Ovary (tissue), 10 donors: ENCODE measurements at places on chromosomes 12 and 14. TPM values are rescaled to one million over a fixed set of nuclear protein-coding genes. Genes with fewer than 3 reads are reported as not detected.

GRCh38 chr14:105464501-105464900 is 10.1 kb upstream of the CRIP2 start:
- H3K4me1 ChIP-seq: no peaks in the 10 kb centered on the region
- no peaks in the 10 kb centered on the region for H3K36me3 ChIP-seq
- H3K27me3 ChIP-seq: no peaks in the 10 kb centered on the region
- H3K27ac ChIP-seq: no peak overlapping the region
- no peak overlapping the region for H3K4me3 ChIP-seq

Gene LMNTD1
- total RNA-seq: 0.56 TPM

DNA sequence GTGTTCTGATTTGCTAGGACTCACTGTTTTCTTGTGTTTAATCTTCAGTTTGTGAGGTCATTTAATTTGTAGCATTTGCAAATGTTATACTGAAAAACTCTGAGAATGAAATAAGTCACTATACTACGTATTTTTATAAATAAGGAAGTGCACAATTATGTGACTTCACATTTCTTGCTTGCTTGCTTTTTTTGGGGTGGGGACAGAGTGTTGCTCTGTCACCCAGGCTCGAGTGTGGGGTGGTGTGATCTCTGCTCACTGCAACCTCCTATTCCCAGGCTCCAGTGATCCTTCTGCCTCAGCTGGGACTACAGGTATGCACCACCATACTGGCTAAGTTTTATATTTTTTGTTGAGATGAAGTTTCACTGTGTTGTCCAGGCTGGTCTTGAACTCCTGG is 32.7 kb downstream of the RBM25 start:
- H3K27me3 ChIP-seq: no peaks in the 10 kb centered on the region
- no peak for DNase-seq
- H3K36me3 ChIP-seq: no peaks in the 10 kb centered on the region
- no peak overlapping the region for H3K4me3 ChIP-seq
- no peaks in the 10 kb centered on the region for H3K4me1 ChIP-seq
- H3K27ac ChIP-seq: no peak overlapping the region

Gene ZNF410
- 47.7 TPM for total RNA-seq

DNA sequence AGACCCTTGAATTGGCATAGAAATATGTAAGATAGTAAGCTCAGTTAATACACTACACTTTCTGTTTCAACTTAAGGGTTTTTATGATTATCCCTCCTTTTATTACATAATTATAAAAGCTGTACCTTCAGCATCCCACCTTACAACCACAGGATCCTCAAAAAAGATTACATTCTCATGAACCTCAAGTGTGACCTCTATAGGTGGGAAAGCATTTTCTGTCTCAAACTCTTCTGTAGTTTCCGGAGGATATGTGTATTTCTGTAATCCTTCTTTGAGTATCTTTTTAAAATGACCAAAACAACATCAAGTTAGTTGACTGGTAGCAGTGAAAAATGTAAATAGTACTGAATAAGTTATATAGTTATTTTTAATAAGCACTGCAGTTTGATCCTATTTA is 75.9 kb downstream of the DNAI7 start:
- H3K27ac ChIP-seq: no peak overlapping the region
- no peaks in the 10 kb centered on the region for H3K27me3 ChIP-seq
- no peaks in the 10 kb centered on the region for H3K4me1 ChIP-seq
- H3K4me3 ChIP-seq: no peak overlapping the region

DNA sequence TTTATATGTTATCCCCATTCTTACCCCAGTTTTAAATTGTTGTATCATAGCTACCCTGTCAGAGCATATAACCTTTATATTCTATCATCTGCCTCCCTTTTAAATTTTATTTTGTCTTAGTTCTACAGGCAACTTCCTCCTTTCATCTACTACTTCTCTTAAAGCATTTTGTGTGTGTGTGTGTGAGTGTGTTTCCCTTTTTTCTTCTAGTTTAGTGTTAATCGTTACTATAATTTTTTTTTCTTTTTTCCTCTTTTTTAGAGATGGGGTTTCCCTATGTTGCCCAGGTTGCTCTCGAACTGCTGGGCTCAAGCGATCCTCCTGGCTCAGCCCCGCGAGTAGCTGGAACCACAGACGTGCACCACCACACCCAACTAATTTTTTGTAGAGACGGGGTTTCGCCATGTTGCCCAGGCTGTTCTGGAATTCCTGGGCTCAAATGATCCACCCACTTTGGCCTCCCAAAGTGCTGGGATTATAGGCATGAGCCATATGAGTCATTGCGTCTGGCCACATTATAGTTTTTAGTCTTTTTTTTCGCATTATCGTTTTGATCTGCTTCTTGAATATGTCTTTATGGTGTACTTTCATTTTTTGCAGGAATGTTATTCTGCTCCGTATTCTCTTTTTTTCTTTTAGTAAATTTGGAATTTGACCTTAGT is 33.1 kb upstream of the FBXO34 start:
- H3K4me1 ChIP-seq: no peaks in the 10 kb centered on the region
- H3K27ac ChIP-seq: no peak overlapping the region
- no peaks in the 10 kb centered on the region for H3K27me3 ChIP-seq
- DNase-seq: no peak
- no peak overlapping the region for H3K4me3 ChIP-seq
- H3K36me3 ChIP-seq: no peaks in the 10 kb centered on the region

Gene SIX1
- total RNA-seq: not detected

- H3K27ac ChIP-seq: no peak overlapping the region
- H3K36me3 ChIP-seq: no peaks in the 10 kb centered on the region
- no peaks in the 10 kb centered on the region for H3K27me3 ChIP-seq
- H3K4me1 ChIP-seq: no peaks in the 10 kb centered on the region
Measured at GRCh38 chr14:48568688-48569087, 893.3 kb upstream of the MDGA2 start.

DNA sequence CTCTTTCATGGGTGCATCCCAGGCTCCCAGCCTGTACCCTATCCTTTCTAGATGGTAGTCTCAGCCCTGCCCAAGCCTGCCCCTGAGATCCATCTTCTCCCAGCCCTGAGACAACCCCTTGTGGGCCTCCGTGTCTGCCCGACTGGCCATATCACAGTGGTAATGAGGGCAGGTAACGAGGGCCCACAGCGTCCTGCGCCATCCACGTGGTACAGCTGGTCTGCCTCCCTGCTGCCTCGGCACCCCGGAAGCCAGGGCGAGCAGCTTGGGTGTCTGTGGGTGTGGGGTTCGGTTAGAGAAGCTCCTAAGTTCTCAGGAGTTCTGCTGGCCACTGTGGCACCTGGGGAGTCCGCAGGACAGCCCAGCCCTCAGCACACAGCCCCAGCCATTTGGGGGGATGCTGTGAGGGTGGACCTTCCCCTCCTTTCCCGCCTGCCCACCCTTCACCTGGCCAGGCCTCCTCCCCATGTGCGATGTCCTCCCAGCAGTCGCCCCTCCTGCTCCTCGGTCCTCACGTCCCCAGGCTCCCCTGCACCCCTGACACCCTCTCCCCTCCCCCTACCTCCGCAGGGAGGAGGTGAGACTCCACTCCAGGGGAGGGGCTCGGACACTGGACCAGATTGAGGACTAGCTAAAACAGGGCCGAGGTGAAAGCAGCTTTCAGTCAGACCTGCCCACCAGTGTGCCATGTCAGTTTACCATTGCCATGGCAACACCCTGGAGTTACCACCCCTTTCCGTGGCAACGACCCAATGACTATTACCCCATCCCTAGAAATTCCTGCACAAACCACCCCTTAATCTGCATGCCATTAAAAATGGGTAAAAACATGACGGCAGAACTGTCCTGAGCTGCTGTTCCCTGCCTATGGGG is 69.0 kb downstream of the KIF26A start:
- no peak overlapping the region for H3K4me3 ChIP-seq
- no peaks in the 10 kb centered on the region for H3K27me3 ChIP-seq
- H3K4me1 ChIP-seq: no peaks in the 10 kb centered on the region
- no peak for DNase-seq
- no peak overlapping the region for H3K27ac ChIP-seq

- no peaks in the 10 kb centered on the region for H3K27me3 ChIP-seq
- H3K36me3 ChIP-seq: no peaks in the 10 kb centered on the region
- H3K4me3 ChIP-seq: no peak overlapping the region
- no peak for DNase-seq
- peaks cover 8% of the 10 kb centered on the region for H3K4me1 ChIP-seq
- no peak overlapping the region for H3K27ac ChIP-seq
Measured at GRCh38 chr12:47725893-47726292, 603 bp upstream of the ENDOU start.

- no peaks in the 10 kb centered on the region for H3K27me3 ChIP-seq
- no peaks in the 10 kb centered on the region for H3K36me3 ChIP-seq
- no peak overlapping the region for H3K27ac ChIP-seq
- no peaks in the 10 kb centered on the region for H3K4me1 ChIP-seq
- DNase-seq: no peak
Measured at GRCh38 chr12:115886666-115887065, 390.8 kb downstream of the MED13L start.

Gene RTRAF
- 198 TPM for total RNA-seq

GRCh38 chr12:93785249-93786010 is 108.3 kb downstream of the CRADD start:
- H3K27ac ChIP-seq: no peak overlapping the region
- peak; percentile 25 for DNase-seq
- peaks cover 14% of the 10 kb centered on the region for H3K4me1 ChIP-seq
- H3K27me3 ChIP-seq: no peaks in the 10 kb centered on the region
- no peaks in the 10 kb centered on the region for H3K36me3 ChIP-seq
- H3K4me3 ChIP-seq: no peak overlapping the region

DNA sequence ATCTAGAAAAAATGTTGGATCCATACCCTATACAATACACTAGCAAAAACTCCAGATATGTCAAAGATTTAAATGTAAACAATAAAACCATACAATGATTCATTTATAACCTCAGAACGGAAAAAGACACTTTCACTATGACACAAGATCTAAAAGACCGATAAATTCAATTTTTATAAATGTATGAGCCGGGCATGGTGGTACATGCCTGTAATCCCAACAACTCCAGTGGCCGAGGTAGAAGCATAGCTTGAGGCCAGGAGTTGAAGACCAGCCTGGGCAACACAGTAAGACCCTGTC is 2.5 kb upstream of the SOS2 start:
- DNase-seq: no peak
- H3K27me3 ChIP-seq: no peaks in the 10 kb centered on the region
- no peak overlapping the region for H3K4me3 ChIP-seq
- no peaks in the 10 kb centered on the region for H3K36me3 ChIP-seq
- peaks cover 2% of the 10 kb centered on the region for H3K4me1 ChIP-seq

DNA sequence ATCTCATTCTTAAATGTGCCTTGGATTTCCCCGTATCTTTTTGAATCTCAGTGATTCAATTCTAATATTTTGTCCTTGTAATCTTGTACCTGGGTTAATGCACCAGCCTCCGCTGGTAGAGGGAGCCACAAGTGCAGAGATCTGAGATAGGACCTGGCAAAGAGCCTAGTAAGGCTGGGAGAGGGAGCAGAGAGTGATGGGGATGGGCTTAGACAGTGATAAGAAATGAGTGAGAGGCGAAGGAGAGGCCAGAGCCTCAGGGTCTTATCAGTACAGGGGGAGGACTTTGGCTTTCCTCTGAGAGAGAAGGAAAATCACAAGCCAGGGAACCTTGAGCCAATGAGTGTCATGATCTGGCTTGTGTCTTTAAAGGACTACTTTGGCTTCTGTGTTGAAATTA is 30.5 kb upstream of the LMNTD1 start:
- no peak overlapping the region for H3K27ac ChIP-seq
- no peak for DNase-seq
- no peaks in the 10 kb centered on the region for H3K4me1 ChIP-seq

Gene KRT72
- total RNA-seq: not detected

- no peak for DNase-seq
- no peak overlapping the region for H3K27ac ChIP-seq
- peaks cover 5% of the 10 kb centered on the region for H3K4me1 ChIP-seq
- H3K27me3 ChIP-seq: no peaks in the 10 kb centered on the region
- H3K36me3 ChIP-seq: no peaks in the 10 kb centered on the region
Measured at GRCh38 chr12:120698665-120699064, 11.6 kb upstream of the UNC119B start.

DNA sequence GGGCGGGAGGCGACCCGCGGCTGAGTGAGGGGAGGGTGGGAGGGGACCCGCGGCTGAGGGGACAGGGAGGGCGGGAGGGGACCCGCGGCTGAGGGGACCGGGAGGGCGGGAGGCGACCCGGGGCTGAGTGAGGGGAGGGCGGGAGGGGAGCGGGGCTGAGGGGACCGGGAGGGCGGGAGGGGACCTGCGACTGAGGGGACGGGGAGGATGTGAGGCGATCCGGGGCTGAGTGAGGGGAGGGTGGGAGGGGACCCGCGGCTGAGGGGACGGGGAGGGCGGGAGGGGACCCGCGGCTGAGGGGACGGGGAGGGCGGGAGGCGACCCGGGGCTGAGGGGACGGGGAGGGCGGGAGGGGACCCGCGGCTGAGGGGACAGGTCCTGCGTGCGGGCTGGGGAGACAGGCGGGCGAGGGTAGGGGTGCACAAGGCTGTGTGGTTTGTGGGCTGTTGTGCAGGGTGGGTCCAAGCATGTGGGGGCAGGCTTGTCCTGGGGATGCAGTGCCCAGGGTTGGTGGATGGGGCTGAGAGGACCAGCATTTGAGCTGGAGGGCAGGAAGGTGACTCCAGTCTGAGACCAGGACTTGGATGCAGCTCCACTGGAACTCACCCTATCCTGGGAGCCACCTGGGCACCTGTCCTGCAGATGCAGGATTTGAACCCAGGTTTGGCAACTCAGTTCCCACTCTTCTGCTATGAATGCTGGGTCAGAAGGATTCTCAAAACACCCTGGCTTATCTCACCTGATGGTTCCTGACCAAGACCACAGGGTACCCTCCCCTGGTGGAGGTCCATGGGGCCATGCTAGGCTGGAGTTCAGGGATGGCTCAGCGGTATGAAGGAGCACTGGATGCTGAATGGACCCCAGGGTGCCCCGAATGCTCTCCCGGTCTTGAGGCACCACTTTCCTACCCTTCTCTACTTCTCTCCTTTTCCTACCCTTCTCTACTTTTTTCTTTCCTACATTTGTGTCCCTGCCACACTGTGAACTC is 9.4 kb downstream of the PLD4 start:
- H3K36me3 ChIP-seq: no peaks in the 10 kb centered on the region
- no peaks in the 10 kb centered on the region for H3K27me3 ChIP-seq
- peak overlapping the region; percentile 59 for H3K4me3 ChIP-seq
- peak; percentile 14 for DNase-seq

- H3K27ac ChIP-seq: no peak overlapping the region
- peak overlapping the region; percentile 69 for H3K4me3 ChIP-seq
- H3K27me3 ChIP-seq: no peaks in the 10 kb centered on the region
- no peak for DNase-seq
- no peaks in the 10 kb centered on the region for H3K36me3 ChIP-seq
Measured at GRCh38 chr12:29148596-29148910, 525 bp upstream of the FAR2 start.
